ENCODE measurements at places on chromosomes 13 and 19. TPM values are rescaled to one million over a fixed set of nuclear protein-coding genes. Genes with fewer than 3 reads are reported as not detected.

GRCh38 chr13:27321468-27322431, 51.1 kb downstream of the RASL11A start:
- DNase-seq, result no peak

DNA sequence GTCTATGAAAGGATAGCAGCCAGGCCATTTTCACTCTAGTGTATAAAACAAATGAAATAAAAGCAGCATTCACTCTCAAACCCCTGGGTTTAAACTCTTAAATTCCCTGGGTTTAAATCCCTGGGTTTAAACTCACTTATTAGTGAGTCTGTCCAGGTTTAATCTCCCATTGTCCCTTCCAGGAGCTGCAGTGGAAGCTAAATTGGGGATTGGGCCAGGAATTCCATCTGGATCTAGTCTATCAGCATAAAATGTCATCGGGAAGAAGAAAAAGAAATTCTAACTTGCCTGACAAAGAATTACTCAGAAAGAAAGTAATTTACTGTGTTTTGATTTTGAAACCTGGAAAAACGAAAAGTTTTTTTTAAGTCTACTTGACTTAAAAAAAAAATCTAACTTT, 54.8 kb downstream of the FRY start:
- no peak for DNase-seq

DNA sequence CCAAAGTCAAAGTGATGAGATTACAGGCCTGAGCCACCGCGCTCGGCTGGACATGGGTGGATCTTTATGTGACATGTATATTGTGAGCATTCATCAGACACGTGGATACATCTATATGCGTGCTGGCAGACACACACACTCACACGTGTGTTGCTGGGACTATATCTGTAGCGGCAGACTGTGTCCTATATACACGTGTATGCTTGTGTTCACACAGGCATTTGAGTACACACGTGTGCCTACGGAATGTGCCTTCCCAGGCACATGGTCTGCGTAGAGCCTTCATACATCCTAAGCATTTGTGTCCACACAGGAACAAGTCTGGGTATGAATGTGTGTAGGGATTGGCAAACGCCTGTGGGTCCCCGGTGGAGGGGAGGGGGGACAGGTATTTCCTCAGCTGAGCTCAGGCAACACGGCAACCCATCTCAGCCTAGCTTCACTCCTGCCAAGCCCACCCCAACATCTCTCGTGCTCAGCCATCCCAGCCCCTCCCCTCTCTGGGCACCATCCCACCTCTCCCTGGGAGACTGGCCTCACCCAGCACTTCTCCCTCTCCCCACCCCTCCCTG, 2.6 kb downstream of the UNC13A start:
- DNase-seq, result no peak

DNA sequence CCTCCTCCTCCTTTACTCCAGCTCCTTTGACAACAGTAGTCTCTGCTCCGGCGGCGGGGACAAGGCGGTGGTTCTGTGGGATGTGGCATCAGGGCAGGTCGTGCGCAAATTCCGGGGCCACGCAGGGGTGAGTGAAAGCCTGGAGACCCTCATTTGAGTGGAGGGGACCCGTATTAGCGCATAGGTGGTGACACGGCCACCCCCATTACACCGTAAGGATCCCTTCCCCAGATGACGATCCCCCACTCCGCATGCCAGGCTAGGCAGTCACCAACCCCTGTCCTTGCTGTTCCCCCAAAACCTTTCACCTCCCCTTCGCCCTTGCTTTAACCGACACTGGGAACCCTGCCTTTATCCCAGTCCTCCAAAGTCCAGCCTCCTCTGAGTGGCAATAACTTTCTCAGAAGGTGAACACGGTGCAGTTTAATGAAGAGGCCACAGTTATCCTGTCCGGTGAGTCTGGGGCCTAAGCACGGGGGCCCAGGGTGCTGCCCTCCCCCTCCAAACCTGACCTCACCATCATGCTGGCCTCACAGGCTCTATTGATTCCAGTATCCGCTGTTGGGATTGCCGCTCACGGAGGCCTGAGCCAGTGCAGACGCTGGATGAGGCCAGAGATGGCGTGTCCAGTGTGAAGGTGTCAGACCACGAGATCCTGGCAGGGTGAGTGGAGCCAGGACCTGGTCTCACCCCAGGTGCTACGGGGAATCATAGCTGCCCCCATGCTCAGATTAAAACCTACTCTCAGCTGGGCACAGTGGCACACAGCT, 3.7 kb downstream of the WDR83 start:
- DNase-seq, result no peak

- no peak for DNase-seq
Observed at GRCh38 chr19:47390533-47391488, 28.5 kb downstream of the MEIS3 start.

GRCh38 chr13:23391752-23392151, 41.8 kb downstream of the SACS start:
- no peak for DNase-seq

- DNase-seq, result no peak
Observed at GRCh38 chr19:49999371-50000010, 25.7 kb downstream of the VRK3 start.

DNA sequence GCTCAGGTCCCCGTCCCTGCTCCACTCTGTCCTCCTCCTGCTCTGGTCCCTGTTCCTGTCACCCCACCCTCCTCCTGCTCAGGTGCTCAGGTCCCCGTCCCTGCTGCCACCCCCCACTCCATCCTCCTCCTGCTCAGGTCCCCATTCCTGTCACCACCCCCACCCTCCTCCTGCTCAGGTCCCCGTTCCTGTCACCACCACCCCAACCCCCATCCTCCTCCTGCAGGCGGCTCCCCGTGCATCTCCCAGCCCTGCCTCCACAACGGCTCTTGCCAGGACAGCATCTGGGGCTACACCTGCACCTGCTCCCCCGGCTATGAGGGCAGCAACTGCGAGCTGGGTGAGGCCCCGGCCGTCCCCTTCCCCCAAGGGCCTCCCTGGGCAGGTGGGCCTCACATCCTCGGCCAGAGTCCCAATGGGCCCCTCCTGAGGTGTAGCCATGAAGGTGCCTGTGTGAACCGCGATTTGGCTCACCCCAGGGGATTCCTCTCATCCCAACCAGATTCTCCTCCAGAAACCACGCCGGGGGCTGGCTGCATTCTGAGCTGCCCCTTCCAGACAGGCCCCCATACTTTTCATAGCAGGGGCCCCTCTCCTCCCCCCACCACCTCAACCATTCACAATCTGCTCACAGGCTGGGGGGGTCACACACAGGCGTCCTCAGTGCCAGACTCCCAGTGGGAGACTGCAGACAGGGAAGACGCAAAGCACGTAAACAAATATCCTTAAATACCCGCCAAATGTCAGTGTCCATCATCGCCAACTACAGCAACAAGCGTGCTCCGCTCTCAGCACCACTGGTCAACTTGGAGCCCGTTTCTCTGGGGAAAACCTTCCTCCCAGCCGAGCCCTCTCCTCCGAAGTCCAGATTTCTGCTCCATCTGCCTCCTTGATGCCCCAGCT, 4.6 kb downstream of the PROZ start:
- no peak for DNase-seq

C2CD4C gene
- 0.44 TPM for total RNA-seq

DPF1 gene
- 1.0 TPM for total RNA-seq

PEG3 gene
- total RNA-seq, result 0.34 TPM

NLRP7 gene
- not detected for total RNA-seq

BCAM gene
- 78.9 TPM for total RNA-seq

SIGLEC12 gene
- not detected for total RNA-seq
